ENCODE measurements at places on chromosomes 2 and 18.

- no peak for DNase-seq
These were observed 13.2 kb downstream of the USP40 start for GRCh38 chr2:233553366-233553765.

DNA sequence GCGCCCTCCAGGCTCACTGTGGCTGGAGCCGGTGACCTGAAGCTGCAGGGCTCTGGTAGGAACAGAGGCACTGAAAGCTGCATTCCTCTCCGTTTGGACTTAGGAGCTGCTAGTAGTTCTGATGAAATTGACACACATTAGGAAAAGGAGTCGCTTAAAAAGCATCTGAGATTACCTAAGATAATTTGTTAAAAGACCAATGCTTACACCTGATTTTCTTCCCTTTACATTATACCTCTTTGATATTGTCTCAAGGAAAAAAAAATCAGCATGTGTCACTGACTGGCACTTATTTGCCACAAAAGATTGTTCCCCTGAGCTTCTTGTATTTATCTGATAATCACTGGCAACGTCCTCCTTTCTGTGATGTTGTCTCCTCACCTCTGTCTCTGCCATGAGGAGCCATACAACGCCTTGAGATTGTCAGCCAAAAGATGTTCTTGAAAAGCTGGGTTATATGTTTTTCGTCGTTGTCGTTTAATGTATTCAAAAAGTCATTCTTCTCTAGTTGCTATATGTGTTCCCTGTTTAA lies 618 bp upstream of the CHN1 start:
- DNase-seq, result no peak

- no peak for DNase-seq
These were observed 54.5 kb downstream of the SLC39A10 start for GRCh38 chr2:195711478-195711877.

DNA sequence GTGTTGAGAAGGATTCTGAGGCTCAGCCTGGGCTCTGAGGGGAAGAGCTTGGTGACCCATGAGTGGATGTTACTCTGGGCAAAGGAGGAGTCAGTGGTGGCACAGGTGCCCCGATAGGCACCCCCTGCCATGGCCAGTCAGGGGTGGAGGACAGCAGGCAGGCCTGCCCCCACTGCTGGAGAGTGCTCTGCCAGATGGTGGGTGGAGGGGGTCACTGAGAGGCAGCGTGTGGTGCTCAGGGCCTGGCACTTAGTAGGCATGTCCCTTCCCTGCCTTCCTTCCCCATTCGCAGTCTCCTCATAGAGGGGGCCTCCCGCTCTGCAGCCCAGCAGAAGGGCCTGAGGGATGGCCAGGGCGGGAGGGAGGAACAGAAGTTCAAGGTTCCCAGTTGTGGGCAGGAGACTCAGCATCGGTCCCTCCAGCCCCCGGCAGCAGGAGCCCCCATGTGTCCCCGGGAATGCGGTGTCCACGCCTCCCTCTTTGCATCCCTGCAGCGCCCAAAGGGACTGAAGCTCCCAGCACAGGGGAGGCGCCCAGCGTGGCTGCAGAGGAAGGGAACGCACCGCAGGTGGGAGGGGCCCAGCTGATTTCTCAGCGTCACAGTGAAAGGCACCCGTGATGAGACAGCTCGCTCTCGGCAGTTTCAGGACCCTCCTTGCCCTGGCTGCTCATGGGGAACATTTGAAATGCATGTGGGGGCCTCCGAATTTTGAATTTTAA lies 5.7 kb upstream of the SNED1 start:
- no peak for DNase-seq

GRCh38 chr2:37830636-37831035 lies 94.5 kb upstream of the RMDN2 start:
- DNase-seq, result no peak

- DNase-seq, result no peak
These were observed 38.9 kb downstream of the PMAIP1 start for GRCh38 chr18:59938676-59939075.

- DNase-seq, result no peak
These were observed 1025.8 kb upstream of the KLHL29 start for GRCh38 chr2:22359071-22359672.

GRCh38 chr2:40480596-40480995 lies 28.7 kb upstream of the SLC8A1 start:
- DNase-seq, result no peak

DNA sequence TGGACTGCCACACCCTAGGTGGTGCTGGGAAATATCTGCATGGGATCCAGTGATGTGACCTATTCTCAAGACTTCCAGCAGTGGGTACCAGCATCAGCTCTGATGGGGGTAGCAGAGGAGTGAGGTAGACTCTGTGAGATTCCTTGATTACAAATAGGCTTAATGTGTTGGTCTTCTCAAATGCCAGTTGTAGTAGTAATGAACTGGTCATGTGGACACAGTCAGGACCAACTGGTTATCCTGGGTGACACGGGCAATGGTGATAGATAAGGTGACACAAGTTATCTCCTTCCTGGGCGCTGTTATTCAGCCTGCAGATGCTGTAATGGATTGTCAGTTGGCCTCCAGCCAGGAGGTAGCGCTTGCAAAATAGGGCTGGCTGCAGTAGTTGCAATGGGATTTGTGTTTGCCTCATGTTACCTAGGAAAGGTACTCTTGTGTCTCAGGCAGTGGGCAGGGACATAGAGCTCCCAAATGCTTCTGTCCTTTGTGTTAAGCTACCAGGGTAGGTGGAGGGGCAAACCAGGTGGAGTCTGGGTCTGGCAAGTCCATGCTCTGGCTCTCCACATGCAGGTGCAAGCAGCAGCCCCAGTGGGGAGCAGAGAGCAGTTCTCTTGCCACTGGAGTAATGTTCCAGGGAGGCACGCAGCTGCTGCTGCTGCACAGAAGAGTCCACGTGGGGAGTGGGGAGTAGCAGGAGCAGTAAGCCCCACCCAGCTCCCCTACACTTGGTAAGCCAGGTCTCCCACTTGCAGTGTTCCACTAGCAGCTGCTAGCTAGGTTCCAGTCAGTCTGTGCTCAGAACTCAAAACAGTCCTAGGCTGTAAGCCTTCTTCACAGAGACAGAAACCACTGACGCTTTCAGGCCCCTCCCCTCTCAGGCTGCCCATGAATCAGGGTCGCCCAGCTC lies 505.4 kb upstream of the DDX18 start:
- DNase-seq, result no peak

- DNase-seq, result peak; percentile 31
These were observed 3.5 kb downstream of the CDK5R2 start for GRCh38 chr2:218962859-218963492.

DNA sequence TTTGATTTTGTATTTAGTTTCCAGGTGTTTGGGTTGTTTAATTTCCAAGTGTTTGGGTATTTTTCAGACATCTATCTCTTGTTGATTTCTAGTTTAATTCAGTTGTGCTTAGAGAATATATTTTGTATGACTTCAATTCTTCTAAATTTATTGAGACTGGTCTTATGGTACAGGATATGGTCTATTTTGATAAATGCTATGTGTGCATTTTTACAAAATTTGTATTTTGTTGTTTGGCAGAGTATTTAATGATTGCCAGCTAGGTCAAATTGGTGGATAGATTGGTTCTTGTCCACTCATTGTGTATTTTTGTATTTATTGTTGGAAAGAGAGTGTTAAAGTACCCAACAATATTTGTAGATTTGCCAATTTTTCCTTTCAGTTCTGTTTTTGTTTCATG lies 23.7 kb upstream of the LAMA1 start:
- no peak for DNase-seq

- DNase-seq, result no peak
These were observed 194.8 kb upstream of the DOK6 start for GRCh38 chr18:69205925-69206324.

GRCh38 chr2:197212344-197213262 lies 98.0 kb downstream of the ANKRD44 start:
- DNase-seq, result no peak

DNA sequence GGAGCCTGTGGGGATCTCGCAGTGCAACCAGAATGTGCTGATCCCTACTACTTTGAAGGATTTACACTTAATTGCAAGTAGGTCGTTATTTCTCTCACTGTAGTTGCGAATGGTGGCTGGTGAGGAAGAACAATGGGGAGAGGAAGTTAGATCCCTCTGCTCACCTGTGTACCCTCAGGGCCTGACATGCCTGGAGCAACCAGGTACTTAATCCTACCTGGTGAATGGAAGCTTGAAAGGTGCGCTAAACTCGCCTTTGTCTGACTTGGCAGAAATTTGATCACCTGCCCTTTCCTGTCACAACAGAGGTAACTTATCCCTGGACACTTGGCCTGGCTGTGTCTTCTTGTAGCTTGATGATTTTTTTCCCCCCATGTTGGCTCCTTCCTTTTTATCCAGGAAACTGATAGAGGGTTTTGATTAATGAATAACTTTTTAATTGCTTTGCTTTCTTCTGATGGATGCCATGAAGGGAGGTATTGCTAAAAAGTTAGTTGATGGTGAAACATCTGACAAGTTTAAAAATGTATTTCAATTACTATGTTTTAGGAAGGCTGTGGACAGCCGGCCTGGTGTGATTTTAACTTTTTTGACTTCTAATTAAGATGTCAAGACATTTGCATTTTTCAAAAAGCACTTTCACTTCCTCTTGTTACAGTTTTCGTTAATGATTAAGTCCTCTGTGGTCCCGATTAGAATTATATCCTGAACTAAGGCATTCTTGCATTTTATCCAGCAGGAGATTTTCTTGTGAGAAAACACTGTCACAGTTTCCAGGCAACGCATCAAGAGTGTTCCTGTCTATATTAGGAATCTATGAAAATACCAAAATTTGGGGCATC lies 9.2 kb downstream of the SGPP2 start:
- no peak for DNase-seq

DNA sequence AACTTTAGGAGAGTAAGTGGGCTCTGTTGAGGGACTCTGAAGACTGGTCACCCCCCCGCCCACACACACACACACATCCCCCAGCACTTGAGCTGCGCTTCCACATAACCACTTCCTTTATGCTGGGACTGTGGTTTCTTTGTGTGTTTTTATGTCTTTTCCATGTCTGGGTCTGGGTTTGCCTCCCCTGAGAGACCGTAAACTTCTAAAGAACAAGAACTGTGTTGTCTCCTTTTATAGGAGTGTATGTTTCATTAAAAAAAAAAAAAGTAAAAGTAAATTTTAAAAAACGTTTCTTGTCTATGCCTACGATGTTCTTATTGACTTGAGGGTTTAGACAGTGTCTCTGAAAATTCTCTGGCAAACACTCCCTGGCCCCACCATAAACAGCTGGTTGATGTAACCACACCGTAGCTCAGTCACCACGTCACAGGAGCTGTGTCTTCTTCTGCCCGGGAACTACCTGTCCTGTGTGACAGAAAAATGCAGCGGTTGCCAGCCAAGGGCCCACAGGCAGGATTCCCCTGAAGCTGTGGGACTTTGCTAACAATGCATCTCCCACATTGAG lies 68.0 kb downstream of the KLHL29 start:
- no peak for DNase-seq

DNA sequence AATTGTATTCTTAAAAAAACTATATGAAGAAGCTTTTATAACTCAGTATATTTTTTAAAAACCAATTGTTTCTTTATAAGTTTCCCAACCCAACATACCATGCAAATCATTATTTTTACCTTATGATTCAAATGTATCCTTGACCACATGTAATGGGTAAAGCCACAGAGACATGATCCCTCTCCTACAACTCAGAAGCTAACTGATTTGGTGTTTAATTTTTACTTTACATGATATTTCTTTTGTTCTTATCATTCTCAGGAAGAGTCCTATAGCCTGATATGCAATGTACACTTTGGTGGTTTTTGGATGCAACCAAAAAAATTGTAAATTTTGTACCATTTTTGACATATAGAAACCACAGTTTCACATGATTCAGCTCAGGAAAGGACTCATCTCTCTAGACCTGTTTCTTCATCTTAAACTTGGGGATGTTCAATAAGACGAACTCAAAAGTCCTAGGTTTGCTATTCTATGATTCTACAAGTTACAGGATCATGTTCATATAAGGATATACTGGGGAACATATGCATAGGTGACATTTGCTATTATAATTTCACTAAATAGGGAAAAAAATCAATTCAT lies 85.2 kb upstream of the RBBP8 start:
- no peak for DNase-seq

- DNase-seq, result no peak
These were observed 84.4 kb downstream of the TPGS2 start for GRCh38 chr18:36744261-36744876.

DNA sequence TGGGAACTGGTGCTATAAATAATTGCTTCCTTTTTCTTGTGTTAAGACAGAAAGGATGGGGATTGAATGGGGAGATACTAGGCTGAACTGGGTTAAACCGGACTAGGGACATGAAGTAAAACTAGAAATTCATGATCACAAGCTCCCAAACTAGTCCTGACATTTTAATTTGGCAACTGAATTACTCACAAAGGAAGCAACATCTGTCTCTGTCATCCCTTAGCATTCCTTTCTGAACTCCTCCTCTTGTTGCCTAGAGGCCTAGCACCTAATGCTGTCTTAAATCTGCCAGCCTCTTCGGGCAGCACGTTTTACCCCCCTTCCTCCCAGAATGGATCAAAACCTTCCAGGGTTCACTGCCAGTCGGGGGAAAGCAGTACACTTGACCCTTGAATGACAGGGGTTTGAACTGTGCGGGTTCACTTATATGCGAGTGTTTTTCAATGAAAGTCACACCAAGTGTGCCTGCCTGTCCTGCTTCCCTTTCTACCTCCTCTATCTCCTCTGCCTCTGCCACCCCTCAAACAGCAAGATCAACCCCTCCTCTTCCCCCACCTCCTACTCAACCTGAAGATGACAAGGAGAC lies 8.2 kb downstream of the KCTD1 start:
- DNase-seq, result no peak

DNA sequence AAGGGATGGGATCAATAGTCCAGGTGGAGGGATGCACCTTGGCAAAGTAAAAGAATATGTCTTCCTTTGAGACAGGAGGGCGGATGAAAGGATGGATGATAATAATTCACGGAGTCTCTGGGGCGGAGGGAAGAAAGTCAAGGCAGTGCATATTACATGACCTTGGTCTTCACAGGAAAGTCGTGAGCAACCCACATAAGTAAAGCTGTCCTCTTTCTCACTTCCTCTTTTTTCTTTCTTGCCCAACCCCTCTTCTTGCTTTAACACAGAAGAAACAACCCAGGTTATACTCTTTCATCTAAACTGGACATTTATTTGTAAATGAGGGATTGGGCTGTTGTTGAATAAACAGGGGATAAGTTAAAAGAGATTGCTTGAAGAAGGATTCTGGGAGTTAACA lies 168.7 kb upstream of the SKOR2 start:
- no peak for DNase-seq

DNA sequence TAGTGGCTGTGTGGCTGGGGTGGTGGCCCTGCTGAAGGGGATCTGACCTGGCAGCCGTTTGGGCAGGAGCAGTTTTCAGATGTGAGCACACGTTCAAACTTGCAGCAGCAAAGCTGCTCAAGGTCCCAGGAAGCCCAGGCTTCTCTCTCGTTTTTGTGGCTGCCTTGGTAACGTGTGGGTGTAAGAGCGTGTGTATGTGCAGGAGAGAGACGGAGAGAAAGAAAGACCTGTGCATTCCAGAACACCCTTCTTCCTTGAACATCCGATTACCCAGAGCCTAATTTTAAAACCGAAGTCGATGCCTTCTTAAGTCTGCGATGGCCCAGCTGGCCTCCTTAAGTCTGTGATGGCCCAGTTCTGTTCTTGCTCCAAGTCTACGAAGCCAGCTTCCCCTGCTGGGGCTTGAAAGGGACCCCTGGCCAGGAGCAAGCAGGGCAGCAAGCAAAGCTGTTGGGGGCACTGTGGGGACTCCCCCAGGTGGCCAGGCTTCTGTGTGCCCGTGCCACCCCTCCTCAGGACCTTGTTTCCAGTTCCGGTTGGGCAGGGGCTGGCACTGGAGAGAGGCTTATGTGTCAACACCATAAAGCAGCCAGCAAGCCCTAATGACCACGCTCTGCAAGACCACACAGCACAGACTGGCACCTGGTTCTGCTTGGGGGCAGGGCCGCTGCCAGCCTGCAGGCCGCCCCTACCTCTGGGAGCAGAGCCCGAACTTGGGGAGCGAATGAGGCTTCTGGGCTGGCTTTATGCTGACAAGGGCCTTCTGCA lies 55.8 kb upstream of the ALPP start:
- no peak for DNase-seq

Data from stimulated activated CD8-positive, alpha-beta memory T cell treated with anti-CD3 and anti-CD28 coated beads, Interleukin-15, amount 100 ng/mL, for 24 hours (primary cell).